NCI-H510A treated with DMSO at 0.1 percent for 48 hours (cell line): ENCODE measurements at places on chromosomes 3 and 15.

GRCh38 chr15:55853134-55853533 is 110.2 kb upstream of the PRTG start:
- DNase-seq: no peak

GRCh38 chr15:33490703-33491102 is 179.9 kb downstream of the RYR3 start:
- DNase-seq: no peak

DNA sequence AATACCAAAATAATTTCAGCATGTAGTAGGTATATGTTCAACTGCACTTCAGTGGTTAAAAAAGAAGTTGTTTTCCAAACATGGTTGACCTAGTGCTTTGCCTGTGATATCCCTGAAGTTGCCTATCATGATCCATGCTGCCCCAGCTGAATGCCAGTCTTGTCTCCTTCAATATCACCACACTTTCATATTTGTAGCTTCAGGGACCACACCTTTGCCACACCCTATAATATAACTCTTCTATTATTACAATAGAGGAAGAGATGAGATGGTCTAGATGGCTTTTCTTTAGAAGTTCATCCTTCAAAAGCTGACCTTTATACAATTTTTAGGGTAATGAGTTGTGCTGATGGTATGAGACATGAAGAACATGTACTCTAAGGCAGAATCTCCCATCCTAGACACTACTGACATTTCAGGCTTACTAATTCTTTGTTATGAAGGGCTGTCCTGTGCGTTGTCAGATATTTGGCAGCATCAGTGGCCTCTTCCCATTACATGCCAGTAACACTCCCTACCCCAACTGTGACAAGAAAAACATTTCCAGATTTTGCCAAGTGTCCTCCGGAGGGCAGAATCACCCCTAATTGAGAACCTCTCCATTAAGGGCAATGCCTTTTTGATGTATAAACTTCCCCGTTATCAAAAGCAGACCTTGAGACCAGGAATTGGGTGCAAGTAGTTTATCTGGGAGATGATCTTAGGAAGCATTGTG is 76.2 kb upstream of the PLCL2 start:
- DNase-seq: no peak

- DNase-seq: no peak
Measured at GRCh38 chr3:127760791-127761440, 61.4 kb downstream of the MGLL start.

GRCh38 chr3:173096140-173096539 is 44.9 kb downstream of the SPATA16 start:
- DNase-seq: no peak

- DNase-seq: peak; percentile 47
Measured at GRCh38 chr3:120170223-120170622, 76.0 kb upstream of the GSK3B start.

GRCh38 chr3:81643721-81644120 is 117.7 kb downstream of the GBE1 start:
- peak; percentile 0 for DNase-seq

DNA sequence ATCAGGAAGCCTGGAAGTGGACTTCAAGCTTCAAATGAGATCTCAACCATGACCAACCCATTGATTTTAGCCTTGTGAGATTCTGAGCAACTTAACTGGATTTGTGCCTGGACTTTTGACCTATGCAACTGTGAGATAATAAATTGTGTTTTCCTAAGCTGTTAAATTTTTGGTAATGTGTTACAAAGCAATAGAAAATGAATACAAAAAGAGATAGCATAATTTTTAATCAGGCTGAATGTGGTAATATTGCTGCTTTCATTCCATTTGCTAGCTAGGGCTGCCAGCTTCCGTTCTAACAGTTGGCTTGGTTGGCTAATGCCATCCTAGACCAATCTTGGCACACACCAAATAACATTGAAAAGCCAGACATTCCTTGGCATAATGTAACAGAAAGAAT is 12.2 kb downstream of the PROS1 start:
- no peak for DNase-seq

DNA sequence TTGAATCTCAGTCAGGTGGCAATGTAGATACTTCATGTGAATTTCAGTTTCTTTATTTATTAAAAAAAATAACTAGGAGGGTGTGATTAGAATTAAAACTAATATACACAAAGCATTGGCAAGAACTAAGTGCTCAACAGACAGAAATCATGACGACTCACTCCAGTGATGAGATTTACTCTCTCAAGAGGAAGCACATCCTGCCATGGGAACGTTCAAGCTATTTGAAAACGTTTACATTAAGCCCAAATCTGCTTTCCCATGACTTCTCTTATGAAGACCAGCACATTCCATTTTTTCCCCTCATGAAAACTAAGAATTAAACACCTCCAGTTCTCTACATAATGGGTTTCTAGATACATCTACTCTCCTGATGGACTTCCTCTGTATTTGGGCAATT is 8.5 kb downstream of the WDR53 start:
- no peak for DNase-seq

- DNase-seq: peak; percentile 2
Measured at GRCh38 chr3:72195895-72196294, 410.9 kb upstream of the PROK2 start.

- no peak for DNase-seq
Measured at GRCh38 chr3:129404610-129405009, 23.8 kb downstream of the EFCAB12 start.

GRCh38 chr15:36590838-36591237 is 11.4 kb downstream of the CDIN1 start:
- no peak for DNase-seq

DNA sequence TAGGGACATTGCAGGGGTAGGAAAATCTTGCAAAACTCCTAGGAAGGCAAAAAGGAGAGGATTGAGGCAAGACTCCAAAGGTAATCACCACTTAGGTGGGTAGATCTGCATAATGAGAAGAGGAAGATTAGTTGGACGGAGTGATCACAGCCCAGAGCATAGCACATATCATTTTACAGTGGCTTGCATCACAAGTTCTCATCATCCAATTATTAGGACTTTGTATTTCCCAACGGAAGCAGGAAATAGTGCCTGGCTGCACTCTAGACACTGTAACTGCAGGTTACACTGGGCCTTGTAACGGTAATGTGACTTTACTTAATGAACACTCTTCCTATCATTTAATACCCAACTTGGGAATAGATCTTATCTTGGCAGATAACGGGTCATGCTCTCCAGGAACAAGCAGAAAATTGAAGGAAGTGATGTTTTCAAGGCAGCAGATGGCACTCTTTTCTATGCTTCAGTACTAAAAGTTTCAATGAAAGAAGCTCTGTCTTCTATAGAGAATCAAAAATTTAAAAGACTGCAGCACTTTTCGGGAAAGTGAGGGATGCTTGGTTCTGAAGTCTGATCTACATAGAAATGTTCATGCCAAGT is 101.9 kb upstream of the KCNMB2 start:
- peak; percentile 68 for DNase-seq

DNA sequence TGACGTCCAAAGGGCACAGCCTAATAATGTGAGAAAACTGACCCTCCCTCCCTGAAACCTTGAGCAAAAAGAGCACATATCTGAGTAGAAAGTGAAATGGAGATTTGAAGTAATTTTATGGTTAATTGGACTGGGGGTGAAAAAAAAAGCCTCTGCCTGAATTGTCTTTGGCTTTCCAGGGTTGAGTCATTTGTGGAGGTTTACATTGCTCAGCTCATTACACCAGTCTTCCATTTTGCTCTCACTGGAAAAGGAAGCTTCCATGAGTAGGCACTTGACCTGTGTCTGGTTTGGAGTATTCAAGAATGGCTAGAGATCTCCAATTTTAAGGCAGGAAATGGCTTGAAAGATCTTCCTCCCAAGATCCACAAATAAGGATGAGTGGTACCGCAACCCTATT is 273.9 kb downstream of the PDCD6IP start:
- no peak for DNase-seq

DNA sequence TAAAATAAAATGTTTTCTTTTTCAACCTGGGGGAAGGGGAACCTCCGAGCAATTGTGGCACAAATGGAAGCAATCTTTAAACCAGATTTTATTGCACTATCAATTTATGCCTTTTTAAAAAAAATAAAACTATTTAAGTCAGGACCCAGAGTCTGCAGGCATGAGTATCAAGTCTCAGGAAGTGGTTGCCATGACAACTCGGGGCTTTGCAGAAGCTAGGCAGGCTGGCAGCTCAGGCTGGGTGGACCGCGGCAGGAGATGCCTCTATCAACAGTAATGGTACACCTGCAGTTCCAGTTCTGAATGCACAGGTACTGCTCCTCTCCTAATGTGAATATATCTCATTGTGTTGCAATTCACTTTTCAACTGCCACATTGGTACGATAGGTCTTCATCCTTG is 447.7 kb downstream of the GABRG3 start:
- peak; percentile 3 for DNase-seq

DNA sequence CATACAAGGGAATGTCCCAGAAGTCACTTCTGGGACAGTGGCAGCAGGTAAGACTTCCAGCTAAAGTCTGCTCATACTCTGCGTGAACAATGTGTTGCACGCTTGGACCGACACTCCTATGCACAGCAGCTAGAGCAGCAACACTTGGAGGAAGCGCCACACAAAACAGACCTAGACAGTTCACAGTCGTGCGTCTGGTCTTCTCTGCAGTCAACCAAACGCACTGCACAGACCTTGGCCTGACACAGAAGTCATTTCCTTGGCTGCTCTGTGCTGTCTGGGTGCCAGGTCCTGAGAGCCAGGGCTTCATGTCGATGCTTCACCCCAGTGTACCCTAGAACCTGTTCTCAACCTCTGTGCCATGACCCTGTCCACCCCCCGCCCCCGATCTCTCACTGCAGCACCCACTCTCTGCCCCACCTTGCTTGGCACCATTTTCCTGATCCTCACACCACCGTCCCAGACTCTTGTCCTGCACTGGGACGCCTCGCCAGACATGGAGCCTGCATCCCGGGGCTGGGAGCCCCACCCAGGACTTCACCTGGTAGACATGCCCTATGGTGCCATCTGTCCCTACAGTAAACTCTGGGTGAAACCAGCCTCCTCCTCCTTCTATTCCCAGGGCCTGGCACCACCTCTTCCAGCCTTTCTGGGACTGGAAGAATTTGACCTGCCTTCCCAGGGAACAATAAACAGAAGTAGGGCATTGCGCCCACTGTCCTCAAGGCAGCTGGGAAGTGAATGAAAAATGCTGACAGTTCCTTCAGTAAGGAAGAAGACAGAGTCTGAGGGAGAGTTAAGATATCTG is 3.1 kb downstream of the ATP10A start:
- no peak for DNase-seq

GRCh38 chr3:144687862-144688261 is 716.2 kb downstream of the DIPK2A start:
- no peak for DNase-seq

DNA sequence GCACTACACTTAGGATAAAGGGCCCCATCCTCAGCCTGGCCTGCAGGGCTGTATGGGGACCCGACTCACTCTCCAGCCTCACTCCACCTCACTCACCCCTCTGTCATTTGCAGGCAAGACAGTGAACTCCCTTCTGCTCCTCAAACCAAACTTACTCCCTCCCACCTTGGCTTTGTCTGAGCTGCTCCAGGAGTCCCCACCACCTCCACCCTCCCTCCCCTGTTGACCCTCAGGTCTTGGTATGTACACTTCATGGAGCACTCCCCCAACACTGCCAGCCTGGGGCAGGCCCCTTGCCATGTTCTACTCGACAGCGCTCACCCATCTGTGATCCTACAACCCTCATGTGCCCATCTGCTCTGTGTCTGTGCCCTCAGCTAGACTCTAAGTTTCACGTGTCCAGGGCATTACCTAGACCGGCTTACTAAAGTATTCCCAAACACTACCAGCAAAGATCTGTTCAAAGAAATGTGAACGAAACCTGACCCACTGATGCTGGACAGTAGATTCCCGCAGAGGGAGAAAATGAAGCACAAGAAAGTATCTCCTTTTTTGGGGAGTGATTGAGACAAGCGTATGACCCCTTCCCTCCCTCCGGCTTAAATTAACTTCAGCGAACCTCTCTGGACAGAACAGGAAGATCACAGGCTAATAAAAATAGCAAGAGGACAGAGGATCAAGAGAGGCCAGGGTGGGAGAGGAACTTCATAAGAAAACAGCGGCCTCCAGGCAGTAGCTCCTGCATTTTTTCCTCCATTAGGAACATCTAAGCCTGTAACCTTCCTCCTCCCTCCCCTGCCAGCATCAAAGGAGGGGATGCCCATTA is 113.2 kb downstream of the RFTN1 start:
- no peak for DNase-seq

- no peak for DNase-seq
Measured at GRCh38 chr15:89671687-89672086, 7.5 kb downstream of the PLIN1 start.

DNA sequence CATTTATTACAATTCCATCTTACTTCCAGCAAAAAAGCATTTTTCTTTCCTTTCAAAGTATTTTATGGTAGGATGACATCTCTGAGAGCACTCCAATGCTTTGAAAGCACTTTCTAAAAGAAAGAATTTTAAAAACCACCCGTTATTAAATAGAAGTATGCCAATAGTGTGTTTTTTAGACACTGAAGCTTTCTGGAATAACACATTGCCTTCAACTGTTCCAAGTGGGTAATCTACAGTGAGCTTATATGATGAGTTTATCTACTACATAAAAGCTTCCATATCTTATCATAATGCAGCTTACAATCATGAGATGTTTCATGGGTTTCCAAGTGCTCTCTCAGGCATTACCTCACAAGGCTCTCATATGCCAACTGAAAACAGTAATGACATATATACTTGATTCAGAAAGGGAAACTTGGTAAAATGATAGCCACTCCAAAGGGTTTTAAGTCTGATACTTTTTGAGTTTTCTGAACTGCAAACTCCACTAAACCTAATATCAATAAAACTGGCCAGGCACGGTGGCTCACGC is 14.1 kb downstream of the CMTM6 start:
- no peak for DNase-seq

GRCh38 chr3:169526246-169526645 is 137.3 kb downstream of the MECOM start:
- DNase-seq: no peak

DNA sequence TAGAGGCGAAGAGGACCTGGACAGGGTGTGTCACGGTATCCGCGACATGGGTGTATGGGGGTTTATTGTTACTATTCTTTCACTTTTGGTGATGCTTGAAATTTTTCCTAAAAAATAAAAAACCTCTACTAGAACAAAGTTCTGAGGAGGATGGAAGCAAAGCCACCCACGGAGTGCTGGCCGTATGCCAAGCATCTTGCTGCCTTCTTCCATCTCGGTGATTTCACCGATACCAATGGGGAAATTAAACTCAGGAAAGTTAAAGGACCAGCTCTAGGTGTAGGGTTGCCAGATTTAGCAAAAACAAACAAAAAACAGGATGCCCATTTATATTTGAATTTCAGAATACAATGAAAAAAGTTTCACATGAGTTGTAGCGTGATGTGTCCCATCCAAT is 33.9 kb downstream of the SMAD6 start:
- DNase-seq: no peak

DNA sequence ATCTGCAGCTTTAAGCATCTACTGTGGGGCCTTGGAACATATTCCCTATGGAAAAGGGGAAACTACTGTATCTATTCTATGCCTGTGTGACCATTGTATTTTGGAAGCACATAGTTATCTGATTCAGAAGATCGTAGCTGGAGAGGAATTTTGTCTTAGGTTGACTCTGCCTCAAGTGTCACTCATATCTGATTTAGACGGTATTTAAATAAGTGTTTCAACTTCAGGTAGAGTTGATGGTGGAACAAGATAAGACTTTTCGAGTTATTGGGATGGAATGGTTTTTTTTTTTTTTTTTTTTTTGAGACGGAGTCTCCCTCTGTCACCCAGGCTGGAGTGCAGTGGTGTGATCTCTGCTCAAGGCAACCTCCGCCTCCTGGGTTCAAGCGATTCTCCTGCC is 8.9 kb upstream of the DENND6A start:
- DNase-seq: no peak
